T-helper 2 cell (primary cell): ENCODE measurements at places on chromosomes 7 and 10.

DNA sequence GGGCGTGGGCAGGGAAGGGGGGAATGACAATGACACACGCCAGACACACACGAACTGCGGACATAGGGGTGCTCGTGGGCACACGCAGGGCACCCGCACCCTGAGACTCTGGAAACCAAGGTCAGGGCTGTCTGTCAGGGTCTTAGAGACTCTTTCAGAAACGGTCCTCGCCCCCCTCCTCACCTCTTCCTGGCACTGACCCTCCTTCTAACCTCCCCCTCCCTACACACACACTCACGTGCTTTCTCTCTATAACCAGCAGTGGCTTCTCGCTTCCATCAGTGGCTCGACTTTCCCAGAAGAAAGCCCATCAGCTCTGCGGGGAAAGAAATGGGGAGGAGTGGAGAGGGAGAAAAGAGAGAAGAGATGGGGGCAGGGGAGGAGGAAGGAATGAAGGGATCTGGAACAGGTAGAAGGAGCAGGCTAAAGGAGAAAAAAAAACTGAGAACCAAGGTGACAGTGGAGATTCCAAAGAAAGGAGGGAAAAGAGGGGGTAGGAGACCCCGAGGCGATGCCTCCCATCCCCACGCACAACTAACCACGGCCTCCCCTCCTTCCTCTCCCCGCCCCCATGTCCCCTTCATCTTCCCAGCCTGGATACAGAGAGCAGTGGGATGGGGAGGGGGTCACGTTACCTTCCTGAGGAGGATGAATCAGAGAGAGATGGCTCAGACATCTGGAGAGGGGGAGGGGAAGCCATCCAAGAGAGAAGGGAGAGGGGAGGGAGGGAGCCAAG is 1.7 kb upstream of the VGF start:
- no peak for DNase-seq

DNA sequence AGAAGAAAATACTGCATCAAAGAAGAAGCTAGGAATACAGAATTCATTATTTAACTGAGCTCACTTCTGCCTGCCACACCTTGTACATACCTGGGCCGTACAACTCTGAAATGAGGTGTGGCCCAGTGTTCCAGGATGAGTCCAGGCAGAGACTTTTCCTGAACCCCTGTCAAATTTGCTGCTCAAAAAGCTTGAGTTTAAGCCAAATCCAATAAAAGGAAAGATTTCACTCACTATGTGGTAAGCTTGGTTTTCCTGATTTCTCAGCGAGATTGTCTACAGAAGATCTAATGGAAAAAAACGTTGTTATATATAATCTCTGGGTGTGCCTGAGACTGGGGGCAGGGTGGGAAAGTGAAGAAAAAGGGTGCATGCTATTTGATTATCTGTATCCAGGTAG is 72.1 kb upstream of the EGFR start:
- DNase-seq: no peak

- no peak for DNase-seq
Observed at GRCh38 chr7:102220229-102220850, 66.3 kb upstream of the SH2B2 start.

DNA sequence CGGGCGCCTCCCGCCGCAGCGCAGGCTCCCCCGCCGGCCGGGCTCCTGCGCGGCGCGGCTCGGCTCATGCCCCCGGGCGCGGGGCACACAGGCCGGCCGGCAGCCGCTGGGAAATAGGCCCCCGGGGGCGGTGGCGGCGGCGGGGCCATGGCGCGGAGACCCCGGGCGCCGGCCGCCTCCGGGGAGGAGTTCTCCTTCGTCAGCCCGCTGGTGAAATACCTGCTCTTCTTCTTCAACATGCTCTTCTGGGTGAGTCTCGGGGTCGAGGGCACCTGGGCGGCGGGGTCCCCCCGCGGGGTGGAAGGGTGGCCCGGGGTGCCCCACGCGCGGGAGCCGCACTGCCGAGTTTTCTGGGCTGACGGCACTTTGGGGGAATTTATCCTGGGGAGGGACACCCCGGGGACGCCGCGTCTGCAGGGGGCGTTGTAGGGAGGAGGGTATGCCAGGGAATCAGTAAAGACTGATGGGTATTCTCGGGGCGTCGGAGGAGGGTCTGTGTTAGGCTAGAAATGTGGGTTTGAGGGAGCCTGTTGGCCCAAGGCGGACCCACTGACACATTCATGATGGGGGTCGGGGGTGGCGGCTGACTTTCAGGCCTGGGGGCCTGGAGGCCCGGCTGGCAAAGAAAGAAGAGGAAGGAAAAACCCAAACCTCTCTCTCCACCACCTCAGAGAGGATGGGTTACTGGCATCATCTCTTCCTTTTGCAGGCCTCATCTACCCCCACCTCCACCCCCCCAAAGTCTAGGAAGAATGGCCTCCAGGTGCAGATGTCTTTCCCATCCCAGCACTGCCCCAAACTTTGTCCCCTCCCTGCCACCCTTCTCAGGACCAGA is 544 bp downstream of the TSPAN33 start:
- peak; percentile 11 for DNase-seq

DNA sequence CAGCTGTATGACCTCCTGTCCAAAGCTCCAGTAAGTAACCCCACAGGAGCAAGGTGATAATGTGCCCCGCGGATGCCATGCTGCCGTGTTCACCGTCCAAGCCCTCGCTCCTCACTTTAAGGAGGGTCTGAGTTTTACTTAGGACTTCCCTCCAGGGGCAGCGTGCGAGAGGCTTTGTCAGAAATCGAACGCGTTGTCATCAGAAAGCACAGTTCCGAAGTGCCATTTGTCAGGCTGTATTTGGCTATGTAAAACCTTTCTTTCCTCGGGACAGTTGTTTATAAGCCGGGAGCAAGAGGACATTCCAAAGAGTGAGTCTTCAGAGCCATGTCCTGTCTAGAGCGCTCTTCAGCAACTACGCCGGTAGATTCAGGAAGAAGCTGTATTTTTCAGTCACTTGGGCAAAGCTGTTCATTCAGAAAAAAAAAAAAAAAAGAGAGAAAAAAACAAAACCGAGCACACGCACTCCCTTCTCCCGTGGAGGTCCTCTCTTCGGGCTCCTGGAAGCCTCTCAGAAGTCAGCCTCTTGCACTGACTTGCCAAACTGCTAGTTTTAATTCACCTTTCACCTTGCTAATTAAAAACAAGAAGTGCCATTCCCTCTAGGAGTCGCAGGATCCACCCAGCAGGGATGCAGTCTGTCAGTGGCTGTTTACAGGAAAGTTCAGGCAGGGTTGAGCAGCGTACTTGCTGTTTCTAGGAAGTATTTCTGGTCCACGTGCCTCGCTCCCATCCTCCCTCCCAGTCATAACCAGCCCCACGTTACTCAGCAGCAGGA is at the start of gene SEMA3E:
SEMA3E (minus strand) TSS at position 676 of the 778 bp plus-strand sequence.
- DNase-seq: no peak

DNA sequence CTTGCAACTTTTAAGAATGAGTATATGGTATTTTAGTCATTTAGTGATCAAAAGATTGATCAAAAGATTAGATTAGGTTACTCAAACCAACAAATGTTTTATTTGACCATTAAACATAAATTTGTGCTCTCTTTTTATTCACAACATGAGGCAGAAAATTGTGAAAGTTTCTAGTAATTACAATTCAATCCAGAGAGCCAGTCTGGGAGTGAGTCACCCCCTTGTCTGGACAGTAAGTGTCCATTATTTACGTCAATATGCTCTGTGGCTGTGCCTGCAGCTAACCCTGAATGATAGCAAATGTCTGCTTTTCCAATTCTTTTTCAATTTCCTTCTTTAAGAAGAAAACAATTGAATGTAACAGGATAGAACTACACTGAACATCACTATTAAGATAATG is 27.9 kb downstream of the GNG11 start:
- no peak for DNase-seq

DNA sequence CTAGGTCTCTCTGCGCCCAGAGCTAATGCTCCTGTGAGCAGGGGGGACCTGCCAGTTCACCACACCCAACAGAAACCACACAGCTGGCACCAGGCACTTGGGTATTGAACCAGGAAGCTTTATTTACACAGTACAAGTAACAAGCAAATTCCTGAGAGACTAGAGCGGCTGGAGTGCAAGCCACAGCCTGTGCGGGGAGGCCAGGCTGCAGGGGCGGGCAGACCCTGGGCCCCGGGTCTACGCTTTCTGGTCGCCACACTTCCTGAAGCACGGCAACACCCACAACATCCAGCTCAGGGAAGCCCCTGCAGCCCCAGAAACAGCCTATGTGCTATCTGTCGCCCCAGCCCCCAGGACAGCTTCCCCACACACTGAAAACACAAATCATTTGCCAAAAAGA is 125.0 kb downstream of the FAM53B start:
- no peak for DNase-seq

- no peak for DNase-seq
Observed at GRCh38 chr10:3729397-3729976, 55.5 kb downstream of the KLF6 start.

DNA sequence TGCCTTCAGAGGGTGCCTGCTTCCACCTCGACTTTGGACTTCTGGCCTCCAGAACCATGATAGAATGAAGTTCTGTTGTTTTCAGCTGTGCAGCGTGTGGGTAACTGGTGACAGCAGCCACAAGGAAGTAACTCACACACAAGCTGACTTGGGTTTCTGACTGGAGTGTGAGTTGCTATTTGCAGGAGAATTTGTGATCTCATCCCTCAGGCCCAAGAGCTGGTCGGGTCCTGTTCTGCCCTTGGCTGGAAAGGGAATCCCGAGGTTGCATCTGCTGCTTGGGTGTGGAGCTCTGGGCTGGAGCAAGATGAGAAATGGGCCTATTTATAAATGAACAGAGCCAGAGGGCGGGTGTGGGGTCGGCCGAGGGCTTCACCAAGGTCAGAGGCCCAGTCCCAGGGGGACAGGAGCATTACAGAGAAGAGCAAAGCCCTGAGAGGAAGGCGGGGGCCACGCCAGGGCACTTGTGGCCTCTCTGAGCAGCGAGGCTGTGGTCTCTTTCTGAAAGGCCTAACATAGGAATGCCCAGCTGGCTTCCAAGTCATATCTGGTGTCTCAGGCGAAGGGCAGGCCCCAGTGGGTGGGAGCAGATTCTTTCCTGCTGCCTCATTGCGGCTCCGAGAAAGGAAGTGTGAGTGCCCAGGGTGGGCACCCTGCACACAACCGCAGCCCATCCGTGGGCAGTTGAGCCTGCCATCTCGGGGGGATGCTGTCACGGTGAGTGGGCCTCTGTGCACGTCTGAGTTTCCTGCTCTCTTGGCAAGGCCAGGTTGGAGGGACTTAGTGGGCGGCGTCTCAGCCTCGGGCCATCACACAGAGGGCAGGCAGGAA is 26.5 kb upstream of the C10orf71 start:
- no peak for DNase-seq
